Osteocyte (in vitro differentiated cells): ENCODE measurements at places on chromosomes 7 and 10. TPM values are rescaled to one million over a fixed set of nuclear protein-coding genes. Genes with fewer than 3 reads are reported as not detected.

C10orf67 gene
- total RNA-seq = not detected in 2 replicates

KCNH2 gene
- total RNA-seq = not detected in 2 replicates

COMMD3 gene
- total RNA-seq = 69.1 and 69.6 TPM in 2 replicates

ZNRF2 gene
- total RNA-seq = 6.8 TPM in 2 replicates

SPDYE6 gene
- not detected in 2 replicates for total RNA-seq

ASCC1 gene
- total RNA-seq = 39.1 and 40.6 TPM in 2 replicates
